H1 (cell line): ENCODE measurements at places on chromosomes 2 and 18. TPM values are rescaled to one million over a fixed set of nuclear protein-coding genes. Genes with fewer than 3 reads are reported as not detected.

The VWA3B gene
- total RNA-seq: not detected in 2 replicates

- H3K36me3 ChIP-seq: no peaks in the 10 kb centered on the region
- no peaks in the 10 kb centered on the region for H3K4me1 ChIP-seq
- no peak overlapping the region for H3K4me3 ChIP-seq
Observed at GRCh38 chr18:28365411-28365831, 188.5 kb upstream of the CDH2 start.

GRCh38 chr2:147425437-147426029 is 419.3 kb upstream of the ACVR2A start:
- no peak overlapping the region for H3K4me3 ChIP-seq
- no peak for DNase-seq
- no peak overlapping the region for H3K27ac ChIP-seq
- H3K36me3 ChIP-seq: no peaks in the 10 kb centered on the region
- H3K27me3 ChIP-seq: no peaks in the 10 kb centered on the region

GRCh38 chr18:59985289-59985688 is 85.5 kb downstream of the PMAIP1 start:
- no peaks in the 10 kb centered on the region for H3K4me1 ChIP-seq
- no peak for DNase-seq
- H3K27me3 ChIP-seq: no peaks in the 10 kb centered on the region
- H3K4me3 ChIP-seq: no peak overlapping the region
- H3K27ac ChIP-seq: no peak overlapping the region
- H3K36me3 ChIP-seq: no peaks in the 10 kb centered on the region

GRCh38 chr18:23616258-23616657 is 30.0 kb upstream of the NPC1 start:
- no peak overlapping the region for H3K4me3 ChIP-seq
- H3K27ac ChIP-seq: no peak overlapping the region
- no peak for DNase-seq
- H3K36me3 ChIP-seq: no peaks in the 10 kb centered on the region

- no peaks in the 10 kb centered on the region for H3K27me3 ChIP-seq
- H3K4me1 ChIP-seq: no peaks in the 10 kb centered on the region
- no peak for DNase-seq
- H3K4me3 ChIP-seq: no peak overlapping the region
- no peaks in the 10 kb centered on the region for H3K36me3 ChIP-seq
Observed at GRCh38 chr18:68800075-68800474, 2.2 kb downstream of the CCDC102B start.
